ENCODE measurements at places on chromosomes 2 and 18.

DNA sequence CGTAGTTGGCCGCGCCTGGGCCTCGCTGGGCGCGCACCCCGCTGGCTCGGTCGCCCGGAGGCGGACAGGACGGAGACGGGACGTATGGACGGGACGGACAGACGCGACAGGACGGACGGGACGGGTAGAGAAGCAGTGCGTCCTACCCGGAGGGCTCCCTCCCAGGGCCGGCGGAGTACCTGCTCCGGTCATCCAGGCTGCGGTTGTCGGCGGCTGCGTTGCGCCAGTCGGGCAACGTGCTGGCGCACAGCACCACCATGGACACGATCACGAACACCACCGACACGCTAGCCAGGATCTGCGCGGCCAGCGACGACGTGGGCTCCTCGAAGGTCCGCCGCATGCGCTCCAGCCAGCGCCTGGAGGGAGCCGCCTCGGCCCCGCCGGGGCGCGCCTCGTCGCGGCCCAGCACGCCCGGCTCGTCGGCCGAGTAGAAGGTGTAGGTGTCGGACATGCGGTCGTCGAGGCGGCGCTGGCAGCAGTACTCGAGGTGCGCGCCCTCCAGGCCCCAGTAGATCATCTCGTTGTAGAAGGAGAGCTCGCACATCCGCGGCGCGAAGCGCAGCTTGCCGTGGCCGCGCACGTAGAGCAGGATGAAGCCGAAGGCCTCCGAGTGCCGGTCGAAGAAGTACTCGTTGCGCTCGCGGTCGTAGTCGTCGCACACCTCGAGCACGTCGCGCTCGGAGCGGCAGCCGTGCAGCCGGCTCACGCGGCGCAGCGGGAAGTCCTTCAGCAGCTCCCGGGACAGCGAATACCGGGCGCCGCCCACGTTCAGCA is 903 bp downstream of the KCNG3 start:
- no peak for DNase-seq

- no peak for DNase-seq
Measured at GRCh38 chr2:15527074-15527739, 33.9 kb downstream of the NBAS start.

- DNase-seq: no peak
Measured at GRCh38 chr2:233756429-233757081, 3.5 kb upstream of the UGT1A1 start.

- no peak for DNase-seq
Measured at GRCh38 chr2:191465766-191466420, 212.0 kb upstream of the NABP1 start.

DNA sequence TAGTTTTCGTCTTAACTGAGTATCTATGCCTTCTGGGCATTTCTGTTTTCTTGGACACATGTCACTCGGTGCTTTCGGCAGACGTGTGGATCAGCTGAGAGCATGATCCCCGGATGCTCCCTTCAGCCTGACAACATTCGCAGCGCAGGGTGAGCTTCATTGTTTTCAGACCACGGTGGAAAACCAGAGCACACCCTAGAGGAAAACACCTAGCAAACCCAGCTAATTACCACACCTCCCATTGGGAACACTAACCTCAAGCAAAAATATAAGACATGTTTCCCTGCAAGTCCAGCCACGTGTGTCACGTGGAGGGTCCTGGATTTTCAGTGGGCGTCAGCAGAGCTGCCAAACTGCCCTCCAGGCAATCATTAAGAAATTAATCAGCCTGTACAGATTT is 31.0 kb downstream of the ANKRD29 start:
- DNase-seq: no peak

All from brain microvascular endothelial cell (primary cell).